ENCODE measurements at places on chromosomes 5 and 9.

DNA sequence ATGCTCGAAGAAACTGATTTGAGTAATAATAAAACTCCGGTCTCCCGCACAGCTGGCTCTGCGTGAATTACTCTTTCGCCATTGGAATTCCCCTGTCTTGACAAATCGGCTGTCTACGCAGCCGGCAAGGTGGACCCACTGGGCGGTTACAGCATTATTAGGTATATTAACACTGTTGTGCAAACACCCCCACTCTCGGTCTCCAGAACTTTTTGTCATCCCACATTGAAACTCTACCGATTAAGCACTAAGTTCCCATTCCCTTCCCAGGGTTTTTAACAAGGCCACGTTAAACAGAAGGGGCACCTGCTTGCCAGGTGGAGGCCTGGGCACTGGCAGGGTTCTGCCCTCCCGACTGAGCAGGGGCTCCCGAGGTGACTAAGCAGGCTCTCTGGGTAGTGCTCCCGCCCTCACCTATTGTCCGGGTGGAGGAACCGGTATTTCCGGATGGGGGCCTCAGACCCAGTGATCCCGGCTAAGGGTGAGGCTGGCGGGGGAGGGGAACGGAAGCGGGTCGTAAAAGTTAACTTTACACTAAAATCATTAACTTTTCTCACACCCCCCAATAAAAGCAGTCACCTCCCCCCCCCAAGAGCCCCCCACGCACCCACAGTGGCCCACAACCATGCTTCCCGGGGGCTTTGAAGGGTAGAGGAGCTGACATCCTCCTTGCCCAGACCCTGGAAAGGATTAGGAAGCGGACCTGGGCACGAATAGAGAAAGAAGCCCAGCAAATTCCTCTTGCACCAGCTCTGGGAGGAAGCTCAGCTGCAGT is 53.5 kb upstream of the TJP2 start:
- peak; percentile 73 for DNase-seq

GRCh38 chr9:130193103-130193502 is 20.9 kb downstream of the NCS1 start:
- DNase-seq, result no peak

DNA sequence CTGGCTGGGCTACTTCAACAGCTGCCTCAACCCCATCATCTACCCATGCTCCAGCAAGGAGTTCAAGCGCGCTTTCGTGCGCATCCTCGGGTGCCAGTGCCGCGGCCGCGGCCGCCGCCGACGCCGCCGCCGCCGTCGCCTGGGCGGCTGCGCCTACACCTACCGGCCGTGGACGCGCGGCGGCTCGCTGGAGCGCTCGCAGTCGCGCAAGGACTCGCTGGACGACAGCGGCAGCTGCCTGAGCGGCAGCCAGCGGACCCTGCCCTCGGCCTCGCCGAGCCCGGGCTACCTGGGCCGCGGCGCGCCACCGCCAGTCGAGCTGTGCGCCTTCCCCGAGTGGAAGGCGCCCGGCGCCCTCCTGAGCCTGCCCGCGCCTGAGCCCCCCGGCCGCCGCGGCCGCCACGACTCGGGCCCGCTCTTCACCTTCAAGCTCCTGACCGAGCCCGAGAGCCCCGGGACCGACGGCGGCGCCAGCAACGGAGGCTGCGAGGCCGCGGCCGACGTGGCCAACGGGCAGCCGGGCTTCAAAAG is 36.9 kb upstream of the TTC1 start:
- no peak for DNase-seq

- DNase-seq, result no peak
These were observed 149.7 kb downstream of the ENC1 start for GRCh38 chr5:74490814-74491213.

DNA sequence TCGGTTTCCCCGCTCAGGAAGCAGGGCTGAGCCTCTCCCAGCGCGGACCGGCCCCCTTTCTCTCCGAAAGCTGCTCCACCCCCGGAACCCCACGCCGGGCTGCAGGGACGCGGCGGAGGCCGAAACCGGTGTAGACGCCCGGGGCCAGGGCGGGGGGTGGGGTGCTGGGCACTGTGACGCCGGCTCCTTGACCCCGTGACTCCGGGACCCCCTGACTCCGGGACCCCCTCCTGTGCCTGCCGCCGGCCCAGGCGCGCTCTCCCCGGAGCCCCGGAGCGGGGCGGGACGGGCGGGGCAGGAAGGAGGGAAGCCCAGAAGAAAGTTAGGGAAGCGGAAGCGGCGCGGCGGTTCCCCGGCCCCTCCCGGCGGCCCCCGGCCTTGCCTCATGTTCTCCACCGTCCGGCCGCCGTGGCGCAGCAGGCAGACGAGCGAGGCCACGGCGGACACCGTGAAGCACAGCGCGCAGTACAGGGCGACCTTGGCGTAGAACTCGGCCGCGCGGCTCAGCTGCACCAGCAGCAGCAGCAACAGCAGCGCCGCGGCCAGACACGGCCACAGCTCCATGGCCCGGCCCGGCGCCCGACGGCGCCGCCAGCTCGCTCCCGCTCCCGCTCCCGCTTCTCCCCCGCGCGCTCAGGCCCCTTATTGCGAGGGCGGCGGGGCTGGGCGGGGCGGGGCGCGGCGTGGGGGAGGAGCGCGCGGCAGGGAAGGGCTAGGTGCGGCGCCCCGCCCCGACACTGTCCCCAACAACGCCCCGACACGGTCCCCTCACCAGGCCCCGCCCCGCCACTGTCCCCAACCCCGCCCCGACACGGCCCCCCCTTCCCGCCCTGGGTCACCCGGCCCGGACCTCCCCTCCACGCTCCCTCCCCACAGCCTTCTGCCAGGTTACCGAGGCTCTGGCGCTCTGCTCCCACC is at the start of gene AGPAT2:
TSS of gene AGPAT2 (minus strand) at position 664 of the 918 bp plus-strand sequence. CDS start at position 564, 100 bp downstream.
- no peak for DNase-seq

DNA sequence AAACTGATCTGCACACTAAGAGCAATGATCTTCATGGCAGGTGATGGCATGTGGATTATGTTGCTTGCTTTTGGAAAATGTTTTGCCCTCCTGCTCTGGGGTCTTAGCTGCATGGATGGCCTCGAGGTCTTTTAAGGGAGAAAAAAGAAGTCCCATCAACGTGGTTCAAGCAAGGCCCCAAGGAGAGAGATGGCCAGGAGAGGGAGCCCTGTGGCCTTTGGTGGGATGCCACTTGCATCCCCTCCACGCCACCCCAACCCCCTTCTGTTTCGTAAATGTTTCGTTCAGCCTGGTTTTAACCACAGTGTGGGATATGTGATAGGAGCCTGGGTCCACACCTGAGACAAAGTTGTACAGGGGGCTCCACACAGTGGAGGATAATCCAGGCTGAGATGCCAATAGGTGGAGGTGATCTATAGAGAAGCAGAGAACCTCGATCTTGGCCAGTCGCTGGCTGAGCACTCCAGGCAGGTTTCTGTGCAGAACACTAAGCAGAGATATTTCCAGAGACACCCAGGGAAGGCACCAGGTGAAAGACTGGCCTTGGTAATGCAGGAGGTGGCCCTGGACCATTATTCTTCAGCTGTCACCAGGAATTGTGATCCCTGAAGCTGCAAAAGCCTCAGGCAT is 25.8 kb upstream of the FRRS1L start:
- peak; percentile 3 for DNase-seq

GRCh38 chr5:139836469-139837208 is 41.0 kb downstream of the PSD2 start:
- DNase-seq, result no peak

DNA sequence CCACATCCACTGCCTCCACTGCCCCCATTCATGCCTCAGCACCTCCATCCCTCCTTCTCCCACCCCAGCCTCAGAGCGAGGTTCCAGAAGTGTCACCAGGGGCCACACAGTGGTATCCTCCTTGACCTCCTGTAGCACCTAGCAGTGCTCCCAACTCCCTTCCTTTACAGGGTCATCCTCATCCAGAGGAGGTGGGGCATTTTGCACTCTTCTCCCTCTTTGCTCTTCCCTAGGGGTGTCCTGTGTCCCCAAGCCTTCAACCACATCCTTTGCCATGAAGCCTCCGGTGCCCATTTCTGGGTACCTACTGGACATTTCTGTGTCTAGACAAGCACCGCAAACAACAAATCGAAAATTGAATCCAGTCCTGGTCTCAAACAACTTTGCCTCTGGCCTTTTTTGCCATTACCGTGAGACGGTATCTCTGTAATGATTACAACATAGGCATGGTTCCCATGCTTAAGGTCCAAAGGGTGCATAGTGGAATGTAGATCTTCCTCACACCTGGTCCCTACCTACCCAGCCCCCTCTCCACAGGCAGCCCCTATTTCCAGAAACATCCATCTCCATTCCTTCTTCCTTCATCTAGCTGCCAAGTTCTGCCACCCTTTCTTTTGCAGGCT is 17.6 kb downstream of the WWC1 start:
- no peak for DNase-seq

DNA sequence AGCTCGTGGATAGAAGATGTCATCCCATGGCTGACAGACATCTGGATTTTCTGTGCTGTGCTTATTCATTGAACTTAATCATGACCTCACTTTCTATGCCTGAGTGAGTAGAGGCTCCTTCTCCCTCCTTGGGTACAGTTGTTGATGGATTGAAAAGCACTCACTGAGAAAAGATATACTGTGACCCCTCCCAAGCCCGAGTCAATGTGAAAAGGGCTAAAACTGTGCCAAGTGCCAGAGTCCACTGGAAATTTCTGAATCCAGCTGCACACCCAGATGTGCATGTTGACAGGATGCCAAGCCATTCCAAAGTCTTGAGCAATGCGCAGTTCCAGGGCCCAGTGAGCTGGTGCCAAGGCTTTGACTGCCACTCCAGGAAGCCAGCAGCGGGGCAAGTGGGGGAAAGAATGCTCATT is 473.0 kb downstream of the NTRK2 start:
- no peak for DNase-seq

- DNase-seq, result no peak
These were observed 370.8 kb upstream of the PTGER4 start for GRCh38 chr5:40308867-40309266.

- DNase-seq, result no peak
These were observed 5.7 kb upstream of the MTAP start for GRCh38 chr9:21796768-21797167.

DNA sequence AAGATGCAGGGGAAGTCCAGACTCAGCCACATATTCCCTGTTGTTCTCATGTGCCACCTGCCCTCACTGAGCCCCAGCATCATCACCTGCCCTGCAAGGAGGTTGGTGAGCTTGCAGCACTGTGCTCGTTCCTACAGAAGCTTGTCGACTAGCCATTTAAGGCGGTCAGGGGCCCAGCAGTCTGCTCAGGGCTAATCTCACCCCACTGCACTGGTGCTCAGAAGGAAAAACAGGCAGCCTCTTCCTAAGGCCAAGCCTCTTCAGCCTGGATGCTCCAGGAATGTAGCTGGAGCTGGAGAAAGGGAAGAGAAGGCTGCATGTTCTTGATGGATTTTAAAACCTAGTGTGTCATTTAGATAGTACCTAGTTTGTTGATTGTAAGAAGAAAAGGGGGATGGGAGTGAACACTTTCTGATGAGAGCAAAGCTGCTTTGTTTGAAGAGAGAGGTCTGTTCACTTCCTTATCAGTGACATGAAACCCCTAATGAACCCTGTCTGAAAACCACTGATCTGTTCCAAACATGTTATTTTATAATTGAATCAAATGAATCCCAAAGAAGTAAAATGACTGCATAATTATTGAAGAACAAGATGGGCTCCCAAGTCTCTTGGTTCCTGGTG is 10.6 kb upstream of the ASPN start:
- no peak for DNase-seq

- DNase-seq, result no peak
These were observed 65.2 kb upstream of the RANBP3L start for GRCh38 chr5:36366883-36367282.

DNA sequence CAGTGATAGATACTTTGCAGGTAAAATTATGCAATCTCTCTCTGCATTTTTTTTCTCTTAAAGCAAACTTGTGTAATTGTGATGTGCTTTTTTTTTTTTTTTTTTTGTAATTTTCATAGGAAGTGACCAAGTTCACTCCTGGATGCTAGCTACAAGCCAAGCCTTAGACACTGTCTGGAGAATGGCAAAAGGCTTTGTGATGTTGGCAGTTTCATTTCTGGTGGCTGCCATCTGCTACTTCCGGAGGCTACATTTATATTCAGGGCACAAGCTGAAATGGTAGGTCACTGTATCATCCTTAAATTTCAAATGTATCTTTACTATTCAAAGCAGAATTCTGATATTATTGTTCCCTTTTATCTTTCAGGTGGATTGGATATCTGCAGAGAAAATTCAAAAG is 19.3 kb downstream of the OTULINL start:
- no peak for DNase-seq

- no peak for DNase-seq
These were observed 22.4 kb downstream of the SLC9A3 start for GRCh38 chr5:501831-502184.

GRCh38 chr5:32116574-32117313 is 57.4 kb downstream of the GOLPH3 start:
- DNase-seq, result no peak

- DNase-seq, result no peak
These were observed 2.4 kb upstream of the PITX1 start for GRCh38 chr5:135036405-135036804.

DNA sequence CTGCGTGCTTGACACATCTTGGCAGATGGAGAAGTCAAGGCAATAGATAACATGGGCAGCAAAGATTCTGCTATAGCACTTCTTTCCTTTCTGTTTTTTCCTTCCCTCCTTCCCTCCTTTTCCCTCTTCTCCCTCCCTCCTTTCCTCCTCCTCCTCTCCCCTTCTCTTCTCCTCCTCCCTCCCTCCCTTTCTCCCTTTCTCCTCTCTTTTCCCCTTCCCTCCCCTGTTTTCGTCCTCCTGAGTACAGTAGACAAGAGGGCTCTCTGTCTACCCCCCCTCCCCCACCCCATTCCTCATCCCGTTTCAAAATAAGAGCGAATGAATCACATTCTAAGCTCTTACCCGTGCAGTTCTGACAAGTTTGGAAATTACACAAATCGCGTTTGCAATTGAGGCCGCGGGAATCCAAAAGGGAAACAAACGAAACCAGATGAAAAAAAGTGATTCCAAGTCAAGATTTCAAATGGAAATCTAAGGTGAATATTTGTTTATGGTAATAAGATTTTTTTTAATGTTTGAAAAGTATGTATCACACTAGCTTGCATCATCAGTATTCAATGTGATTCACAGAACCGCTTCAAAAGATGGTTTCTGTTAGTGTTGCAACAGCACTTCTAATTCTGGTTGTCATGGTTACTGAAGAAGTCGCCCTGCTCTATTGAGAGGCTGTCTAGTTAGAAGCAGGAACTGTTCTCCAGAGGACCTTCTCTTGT is 1.3 kb downstream of the NIM1K start:
- peak; percentile 55 for DNase-seq

GRCh38 chr9:129509533-129509928 is 111.4 kb downstream of the C9orf50 start:
- no peak for DNase-seq

GRCh38 chr5:10801931-10802666 is 41.1 kb upstream of the DAP start:
- peak; percentile 4 for DNase-seq

DNA sequence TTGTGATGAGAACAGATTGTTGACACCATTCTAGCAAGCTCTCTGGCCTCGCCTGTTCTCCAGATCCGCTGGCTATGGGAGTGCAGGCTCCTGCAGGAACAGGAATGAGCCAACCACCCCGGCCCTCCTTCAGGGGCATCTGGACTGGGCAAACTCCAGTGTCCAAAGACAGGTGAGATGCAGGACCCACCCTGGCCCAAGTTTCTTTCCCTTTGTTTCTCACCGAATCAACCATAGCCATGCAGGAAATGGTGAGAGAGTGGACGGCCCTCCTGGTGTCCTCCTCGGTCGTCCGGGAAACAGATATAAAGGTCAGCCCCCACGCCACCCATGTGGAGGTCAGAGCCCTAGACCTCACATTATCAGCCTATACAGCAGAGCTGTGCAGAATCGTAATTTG is 108.6 kb upstream of the IRX2 start:
- DNase-seq, result no peak

All from ACHN (cell line).